T-helper 17 cell (primary cell): ENCODE measurements at places on chromosomes 1 and 21.

DNA sequence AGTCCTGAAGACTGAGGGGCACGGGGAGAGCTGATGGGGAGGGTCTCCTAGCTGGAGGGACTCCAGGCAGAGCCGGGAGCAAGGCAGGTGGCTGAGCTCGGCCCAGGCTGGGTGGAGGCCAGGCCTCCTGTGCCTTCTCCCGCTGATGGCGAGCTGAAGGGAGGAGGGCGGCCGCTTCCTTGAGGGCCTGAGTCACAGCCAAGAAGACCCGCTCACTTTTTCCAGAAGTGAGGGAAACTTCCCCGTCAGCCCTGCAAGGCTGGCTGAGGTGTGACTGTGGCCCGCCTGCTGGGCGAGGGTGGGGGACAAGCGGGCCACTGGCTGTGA, 1.7 kb upstream of the VWA1 start:
- no peak for DNase-seq

DNA sequence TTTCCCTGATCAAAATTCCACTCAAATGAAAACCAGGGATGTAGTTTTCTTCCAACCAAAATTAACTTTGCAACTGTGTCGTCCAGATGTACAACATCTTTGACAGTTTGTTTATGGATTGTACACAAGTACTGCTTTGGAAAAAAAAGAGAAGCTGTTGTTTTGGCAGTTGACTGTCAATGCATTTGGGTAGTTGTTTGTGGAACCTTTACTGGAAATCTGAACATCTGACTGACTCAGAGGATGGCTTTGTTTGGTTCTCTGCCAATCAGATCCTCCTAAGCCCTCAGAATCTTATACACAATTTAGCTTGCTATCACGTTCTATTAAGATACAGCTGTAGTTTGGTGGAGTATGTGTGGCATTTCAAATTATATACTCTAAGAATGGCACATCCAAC, 195.0 kb downstream of the KCNK2 start:
- DNase-seq = no peak

DNA sequence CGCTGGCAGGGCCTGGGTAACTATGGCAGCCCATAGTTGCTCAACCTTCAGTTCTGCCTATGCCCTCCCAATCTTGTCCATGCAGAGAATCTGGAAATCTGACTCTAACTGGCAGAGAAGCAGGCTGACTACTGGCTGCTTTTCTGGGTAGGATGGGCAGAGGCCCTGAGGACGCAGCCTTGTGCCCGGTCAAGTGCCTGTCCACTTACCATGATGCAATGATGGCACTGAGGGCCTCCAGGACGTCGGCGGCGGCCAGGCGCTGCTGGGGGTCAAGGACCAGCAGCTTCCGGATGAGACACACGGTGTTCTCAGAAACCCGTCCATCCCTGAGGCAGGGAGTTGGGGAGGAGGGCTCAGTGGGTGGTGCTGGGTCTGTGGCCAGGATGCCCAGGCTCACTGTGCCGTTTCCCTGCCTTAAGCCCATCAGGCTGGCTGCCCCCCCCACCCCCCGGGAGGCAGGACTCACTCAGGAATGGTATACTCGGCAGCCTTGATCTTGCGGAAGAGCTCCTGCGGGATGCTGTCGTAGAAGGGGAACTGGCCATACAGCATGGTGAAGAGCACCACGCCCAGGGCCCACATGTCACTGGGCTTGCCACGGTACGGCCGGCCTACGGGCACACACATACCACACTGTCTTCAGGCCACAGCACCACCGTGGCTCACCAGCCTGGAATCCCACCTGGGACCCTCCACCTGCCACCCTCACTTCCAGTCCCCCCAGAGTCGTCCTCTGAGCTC, 20.4 kb upstream of the EVA1B start:
- no peak for DNase-seq

DNA sequence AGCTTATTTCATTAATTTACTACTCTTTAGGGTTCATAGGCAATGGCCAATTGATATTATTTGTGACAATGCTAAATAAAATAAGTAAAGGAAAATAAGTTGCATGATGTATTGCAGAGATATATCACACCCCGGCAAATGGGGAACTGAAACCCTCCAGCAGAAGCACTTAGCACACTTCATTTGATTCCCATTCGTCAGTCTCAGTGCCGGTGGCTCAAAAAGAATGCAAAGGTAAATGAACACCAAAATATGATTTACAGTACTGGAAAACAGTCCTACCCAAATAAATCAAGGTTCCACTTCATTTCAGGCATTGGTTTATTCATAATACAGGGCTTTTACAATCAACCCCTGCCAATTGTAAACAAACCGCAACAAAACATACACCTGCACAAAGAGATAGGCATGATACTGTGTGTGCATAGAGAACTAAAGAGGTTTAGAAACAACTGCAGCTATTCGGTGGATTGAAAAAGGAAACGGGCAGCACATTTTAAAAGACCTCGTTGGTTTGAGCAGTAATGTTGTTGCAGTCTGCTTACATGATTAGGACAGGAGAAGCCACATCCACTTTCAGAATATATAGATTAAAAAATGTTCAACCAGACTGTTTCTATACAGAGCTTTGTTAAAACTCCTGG, 1019.2 kb downstream of the TTLL7 start:
- DNase-seq = no peak

DNA sequence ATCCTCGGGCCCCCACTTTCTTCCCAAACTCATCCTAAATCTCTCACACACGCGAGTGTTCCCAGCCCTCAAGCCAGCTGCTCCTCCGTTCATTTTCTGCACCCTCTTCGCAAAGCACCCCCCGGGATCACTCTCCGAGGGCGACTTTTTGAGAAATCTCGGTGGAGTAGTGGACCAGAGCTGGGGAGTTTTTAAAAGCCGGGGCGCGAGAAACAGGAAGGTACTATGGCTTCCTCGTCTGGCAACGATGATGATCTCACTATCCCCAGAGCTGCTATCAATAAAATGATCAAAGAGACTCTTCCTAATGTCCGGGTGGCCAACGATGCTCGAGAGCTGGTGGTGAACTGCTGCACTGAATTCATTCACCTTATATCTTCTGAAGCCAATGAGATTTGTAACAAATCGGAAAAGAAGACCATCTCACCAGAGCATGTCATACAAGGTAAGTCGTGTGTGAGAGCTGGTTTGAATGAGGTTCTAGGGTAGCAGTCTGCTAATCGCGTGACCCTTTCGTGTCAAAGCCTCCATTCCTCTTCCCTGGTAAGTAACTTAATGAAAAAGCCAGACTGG, 800 bp downstream of the DR1 start:
- peak; percentile 21 for DNase-seq

GRCh38 chr1:167452483-167452882, 65.8 kb downstream of the CD247 start:
- DNase-seq = no peak

GRCh38 chr1:84361796-84362195, 36.5 kb upstream of the DNASE2B start:
- no peak for DNase-seq

- DNase-seq = no peak
Observed at GRCh38 chr1:33460144-33460543, 12.3 kb upstream of the ZSCAN20 start.

DNA sequence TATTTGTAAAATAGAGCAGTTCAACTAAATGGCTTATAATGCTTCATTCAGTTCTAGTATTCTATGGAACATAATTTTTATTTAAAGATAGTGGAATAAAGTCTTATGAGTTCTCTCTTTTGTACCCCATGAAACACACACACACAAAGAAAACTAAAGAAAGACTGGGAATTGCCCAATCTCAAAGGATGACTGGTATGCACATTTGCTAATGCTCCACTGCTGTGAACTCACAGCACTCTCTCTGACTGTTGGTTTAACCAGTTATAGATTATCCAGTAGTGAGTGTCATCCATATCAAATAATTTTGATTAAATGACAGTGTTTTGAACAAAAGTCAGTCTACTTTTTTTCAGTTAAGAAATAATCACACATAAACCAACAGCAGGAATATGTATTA, 1082.4 kb upstream of the B3GALT2 start:
- DNase-seq = no peak

GRCh38 chr1:109874445-109874844, 36.2 kb upstream of the CSF1 start:
- no peak for DNase-seq

GRCh38 chr1:3080053-3080955, 11.3 kb downstream of the PRDM16 start:
- DNase-seq = no peak

GRCh38 chr1:101992821-101993575, 3.7 kb downstream of the OLFM3 start:
- no peak for DNase-seq

GRCh38 chr1:97826820-97827219, 94.0 kb downstream of the DPYD start:
- no peak for DNase-seq

GRCh38 chr1:21117597-21118001, 59.1 kb downstream of the EIF4G3 start:
- DNase-seq = no peak

DNA sequence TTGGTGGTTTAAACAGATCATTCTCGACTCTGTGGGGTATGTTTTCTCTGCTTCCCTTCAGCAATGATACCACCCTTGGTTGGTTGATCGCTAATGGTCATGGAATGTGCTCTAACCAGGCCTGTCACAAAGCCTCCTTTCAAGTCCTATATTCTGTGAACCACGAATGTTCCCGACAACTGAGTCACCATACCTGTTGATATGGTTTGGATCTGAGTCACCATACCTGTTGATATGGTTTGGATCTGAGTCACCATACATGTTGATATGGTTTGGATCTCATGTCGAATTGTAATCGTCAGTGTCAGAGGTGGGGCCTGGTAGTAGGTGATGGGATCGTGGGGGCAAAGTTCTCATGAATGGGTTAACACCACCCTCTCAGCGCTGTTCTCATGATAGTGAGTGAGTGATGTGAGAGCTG, 10.2 kb upstream of the CAMK2N1 start:
- DNase-seq = no peak

DNA sequence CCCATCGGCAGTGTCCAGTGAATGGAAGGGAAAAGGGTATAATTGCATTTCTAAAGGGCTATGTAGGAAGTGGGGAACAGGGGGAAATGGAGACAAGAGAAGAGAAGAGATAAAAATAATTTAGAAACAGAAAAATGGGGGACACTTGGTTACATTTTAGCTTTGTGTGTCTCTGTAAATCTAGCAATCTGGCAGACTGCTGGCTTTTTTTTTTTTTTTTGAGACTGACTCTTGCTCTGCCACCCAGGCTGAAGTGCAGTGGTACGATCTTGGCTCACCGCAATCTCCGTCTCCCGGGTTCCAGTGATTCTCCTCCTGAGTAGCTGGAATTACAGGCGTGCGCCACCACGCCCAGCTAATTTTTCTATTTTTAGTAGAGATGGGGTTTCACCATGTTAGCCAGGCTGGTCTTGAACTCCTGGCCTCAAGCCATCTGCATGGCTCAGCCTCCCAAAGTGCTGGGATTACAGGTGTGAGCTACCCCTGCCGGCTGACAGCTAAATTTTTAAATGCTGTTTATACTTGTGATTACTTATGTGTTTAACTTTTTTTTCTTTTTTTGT, 53.4 kb downstream of the AGPAT3 start:
- DNase-seq = no peak

DNA sequence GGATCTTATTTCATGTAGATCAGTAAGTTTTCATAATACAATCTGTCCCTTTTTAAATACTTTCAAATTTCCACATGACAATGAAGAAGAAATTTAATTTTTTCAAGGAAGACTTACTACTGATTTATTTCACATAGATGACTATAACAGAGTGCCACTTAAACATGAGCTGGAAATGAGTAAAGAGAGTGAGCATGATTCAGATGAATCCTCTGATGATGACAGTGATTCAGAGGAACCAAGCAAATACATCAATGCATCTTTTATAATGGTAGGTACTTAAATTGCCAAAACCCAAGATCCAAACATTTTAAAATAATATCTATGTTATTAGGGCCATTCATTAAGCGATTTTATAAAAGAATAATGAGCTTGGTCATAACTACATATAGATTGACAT, 110.4 kb downstream of the PTPRC start:
- DNase-seq = no peak

DNA sequence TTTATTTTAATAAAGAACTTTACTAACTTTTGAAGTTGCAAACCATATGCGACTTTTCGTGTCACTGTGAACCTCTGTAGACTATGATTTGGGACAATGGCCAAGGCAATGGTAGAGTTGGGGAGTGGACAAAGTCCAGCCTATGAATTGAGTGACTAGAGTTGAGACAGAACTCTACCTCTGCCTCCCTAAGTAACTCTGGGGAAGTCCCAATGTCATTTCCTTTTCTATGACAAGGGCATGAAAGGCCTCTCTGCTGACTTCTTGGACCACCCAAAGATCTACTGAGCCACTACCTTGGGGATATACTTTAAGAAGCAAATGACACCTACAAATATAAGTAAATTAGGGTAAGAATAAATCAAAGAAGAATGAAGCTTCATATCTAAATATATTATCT, 19.3 kb downstream of the BEND5 start:
- DNase-seq = no peak

DNA sequence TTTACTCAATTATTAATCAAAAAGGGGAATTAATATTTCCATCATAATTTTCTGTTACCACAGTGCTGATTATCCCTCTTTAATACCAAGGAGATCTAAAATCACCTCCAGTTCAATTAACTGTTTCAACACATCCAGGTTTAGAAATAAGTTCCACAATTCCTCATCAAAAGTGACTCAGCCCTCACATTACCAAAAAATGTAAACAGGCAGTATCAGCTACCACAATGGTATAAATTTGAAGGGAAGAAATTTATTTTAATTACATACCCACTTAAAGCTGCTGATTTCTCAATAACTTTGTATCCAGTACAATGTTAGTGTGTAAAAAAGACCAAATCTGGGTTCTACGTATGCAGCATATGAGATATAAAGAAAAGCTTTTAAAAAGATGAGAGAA, 51.9 kb downstream of the EIF4G3 start:
- DNase-seq = no peak

GRCh38 chr1:245710961-245711903, 556.4 kb downstream of the KIF26B start:
- no peak for DNase-seq

DNA sequence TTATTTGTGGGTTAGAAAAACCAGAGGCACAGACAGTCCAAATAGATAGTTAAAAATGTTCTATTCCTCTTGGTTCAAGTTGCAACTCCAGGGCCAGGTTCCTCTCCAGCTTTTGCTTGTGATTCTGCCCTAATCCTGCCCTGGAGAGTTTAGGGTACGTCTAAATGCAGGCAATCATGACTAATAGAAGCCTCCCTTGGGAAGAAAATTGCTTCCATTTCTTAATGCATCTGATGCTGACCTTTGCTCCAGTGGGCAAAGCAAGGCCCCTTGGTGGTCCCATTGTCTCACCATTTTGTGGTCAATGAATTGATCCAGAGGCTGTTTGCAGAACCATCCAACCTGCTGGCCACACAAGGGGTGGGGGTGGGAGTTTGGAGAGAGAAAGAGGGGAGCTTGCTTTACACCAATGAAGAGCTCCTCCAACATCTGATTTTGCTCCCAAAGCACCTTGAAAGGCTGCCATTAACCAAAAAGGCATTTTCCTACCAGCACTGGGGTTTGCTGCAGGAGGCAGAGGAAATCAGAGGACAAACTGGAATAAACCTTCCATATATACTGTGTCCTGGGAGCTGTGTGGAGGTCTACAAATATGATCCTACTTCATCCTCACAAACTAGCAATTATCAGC, 31.3 kb downstream of the C8B start:
- no peak for DNase-seq
